Islet precursor cell (in vitro differentiated cells): ENCODE measurements at places on chromosomes 2 and 18.

DNA sequence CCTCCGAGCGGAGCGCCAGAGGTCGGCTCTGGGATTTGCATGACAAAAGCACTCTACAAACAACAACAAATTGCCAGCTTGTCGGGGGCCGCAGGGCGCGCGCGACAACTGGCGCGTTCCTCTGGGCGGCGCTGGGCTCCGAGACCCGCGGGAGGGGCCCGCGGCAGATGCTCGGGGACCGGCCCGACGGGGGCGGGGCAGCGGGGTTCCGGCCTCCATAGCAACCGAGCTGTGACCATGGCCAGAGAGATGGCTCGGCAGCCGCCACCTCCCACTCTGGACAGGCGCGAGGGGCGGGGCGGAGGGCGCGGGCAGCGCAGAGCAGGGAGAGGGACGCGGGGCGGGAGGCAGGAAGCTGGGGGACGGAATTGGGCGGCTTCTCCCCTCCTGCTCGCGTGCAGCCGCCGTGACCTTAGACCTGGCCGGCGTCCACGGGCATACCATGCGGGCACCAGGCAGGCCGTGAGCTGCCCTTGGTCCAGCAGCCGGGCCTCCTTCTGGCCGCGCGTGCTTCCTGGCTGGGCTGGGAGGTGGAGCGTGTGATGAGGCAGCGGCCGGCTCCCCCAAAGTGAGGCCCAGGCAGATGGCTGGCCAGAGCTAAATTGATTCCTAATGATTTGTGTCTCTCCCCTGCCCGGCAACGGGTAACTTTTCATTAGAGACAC lies 171.5 kb downstream of the CELF4 start:
- DNase-seq: peak; percentile 94

GRCh38 chr2:233201258-233202013 lies 50.0 kb upstream of the ATG16L1 start:
- DNase-seq: no peak

DNA sequence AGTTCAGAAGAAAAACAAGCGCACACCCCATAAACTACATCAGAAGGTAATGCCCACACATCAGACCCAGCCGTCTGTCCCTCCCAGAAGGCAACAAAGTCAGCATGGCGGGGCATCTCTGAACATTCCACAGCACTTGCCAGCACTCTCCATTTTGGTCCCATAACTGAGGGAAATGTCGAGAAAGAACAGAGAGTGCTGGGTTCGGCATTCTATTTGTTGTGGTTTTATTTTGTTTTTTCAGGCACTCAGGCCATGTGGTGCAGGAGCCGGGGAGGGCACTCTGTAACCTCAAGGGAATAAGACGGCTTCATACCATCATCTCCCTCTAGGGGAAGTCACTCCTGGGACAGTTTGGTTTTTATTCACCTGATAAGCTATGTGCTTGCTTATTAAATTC lies 156.0 kb downstream of the SEPTIN10 start:
- peak; percentile 57 for DNase-seq

DNA sequence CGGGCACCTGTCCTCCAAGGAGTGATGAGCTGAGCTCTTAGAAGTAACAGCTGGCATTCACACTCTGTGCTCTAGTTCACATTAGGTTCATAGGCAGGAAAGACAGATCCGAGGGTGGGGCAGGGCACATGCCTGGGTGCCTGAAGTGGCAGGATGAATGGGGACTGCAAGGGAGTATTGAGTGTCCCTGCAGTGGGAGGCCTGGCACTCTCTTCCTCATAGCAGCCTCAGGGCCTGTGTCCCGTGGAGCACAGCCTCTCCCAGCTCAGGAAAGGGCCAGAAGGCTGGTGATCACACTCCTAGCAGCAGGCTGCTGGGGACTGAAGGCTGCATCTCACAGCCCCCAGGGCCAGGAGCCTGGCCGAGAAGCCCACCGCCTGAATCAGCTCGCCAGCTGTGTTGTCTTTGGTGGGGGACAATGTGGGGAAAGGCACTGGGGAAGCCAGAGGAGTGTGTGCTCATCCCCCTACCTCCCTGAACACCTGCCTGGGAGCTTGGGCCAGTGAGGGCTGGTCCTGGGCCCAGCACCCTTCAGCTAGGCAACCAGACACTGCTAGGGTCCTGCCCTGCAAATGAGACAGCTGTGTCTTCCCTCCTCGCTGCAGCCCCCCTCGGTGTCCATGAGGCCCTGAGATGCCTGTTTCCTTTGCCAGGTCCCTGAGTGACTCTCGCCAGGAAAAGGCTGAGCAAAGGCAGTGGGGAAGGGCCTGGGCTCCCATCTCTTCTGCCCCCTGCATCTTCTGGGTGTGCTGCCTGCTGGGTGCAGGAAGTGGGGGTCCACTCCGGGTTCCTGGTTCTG lies 48.2 kb upstream of the HS6ST1 start:
- DNase-seq: no peak

GRCh38 chr2:112081262-112081661 lies 26.2 kb downstream of the TMEM87B start:
- no peak for DNase-seq

DNA sequence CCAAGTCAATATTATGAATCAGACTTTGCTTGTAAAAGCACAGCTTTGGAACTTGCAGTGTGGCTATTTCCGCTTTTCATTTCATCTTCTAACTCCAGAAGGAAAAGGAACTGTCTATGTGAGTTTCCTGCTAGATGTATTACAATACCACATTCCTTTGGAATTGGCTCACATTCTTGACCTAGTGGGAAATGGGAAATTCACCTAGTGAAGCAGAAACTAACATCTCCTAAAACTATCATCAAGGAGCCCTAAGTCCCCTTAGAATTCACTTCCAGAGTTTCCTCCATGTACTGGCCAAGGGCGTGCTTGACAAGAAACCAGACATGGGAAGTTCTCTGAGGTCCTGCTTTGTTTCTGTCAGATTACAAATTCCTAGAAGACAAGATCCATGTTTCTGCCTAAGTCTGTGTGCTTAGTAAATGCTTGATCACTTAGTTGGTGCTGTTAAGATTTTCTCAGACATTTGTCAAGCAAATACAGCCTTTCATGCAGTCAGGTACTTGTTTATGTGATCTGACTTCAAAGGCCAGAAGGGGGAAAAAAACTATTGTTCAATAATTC lies 275.7 kb upstream of the FN1 start:
- DNase-seq: peak; percentile 77

DNA sequence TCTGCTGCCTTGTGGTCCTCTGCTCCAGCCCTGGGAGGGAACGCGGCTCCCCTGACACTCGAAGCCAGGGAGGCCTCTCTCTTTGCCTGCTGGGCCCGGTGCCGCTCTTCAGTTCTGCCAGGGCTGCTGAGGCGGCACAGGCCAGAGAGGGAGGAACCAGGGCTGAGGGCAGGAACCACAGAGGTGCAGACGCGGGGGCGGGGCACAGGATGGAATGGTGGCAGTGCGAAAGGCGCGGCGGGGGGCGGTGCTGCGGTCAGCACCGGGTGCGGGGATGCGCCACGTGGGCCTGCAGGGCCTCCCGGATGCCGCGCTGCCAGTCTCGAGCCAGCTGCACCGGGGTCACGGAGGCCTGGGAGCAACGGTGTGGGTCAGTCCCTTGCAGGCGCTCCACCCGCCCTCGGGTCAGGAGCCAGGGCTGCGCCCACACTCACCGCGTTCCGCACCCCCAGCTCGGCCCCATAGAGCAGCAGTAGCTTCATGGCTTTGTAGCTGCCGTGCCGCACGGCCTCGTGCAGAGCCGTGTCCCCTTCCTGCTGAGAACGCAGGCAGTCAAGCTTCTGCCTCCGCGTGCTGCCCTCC lies 4.4 kb downstream of the ANKRD23 start:
- DNase-seq: peak; percentile 44

DNA sequence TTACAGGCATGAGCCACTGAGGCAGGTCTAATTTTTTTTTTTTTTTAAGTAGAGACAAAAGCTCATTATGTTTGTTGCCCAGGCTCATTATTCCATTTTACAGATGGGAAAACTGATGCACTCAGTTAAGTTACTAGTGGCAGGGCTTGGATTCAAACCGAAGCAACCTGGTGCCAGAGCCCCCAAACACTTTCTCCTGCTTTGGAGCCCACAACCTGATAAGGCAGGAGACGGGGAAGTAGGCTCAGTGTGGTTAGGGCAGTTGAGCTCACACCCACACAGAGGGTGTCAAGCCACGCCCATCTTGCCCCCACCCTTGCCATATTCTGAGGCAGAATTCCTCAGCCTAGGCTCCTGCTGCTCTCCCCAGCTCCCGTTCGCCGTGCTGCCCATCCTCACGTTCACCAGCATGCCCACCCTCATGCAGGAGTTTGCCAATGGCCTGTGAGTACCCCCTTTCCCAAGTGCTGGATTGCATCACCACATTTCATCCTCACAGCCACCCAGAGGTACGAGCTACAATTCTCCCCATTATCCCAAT lies 5.8 kb upstream of the CTDSP1 start:
- DNase-seq: no peak

DNA sequence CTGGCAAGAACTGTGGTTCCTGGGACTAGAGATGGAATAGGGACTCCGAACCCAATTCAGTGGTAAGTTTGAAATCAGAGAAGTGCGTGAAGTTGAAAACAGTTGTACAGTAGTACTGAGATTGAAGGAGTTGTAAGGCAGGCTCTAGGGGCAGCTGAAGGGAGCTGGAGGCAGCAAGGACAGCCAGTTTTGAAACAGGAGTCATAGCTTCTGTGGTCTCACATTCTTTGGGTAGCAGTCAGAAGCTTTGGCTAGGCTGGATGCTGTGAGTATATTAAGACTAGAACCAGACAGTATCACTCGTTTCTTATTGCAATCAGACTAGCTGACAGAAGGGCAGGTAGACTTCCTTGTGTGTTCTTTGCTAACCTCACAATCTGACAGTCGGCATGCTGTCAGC lies 64.5 kb upstream of the ADAM23 start:
- no peak for DNase-seq

DNA sequence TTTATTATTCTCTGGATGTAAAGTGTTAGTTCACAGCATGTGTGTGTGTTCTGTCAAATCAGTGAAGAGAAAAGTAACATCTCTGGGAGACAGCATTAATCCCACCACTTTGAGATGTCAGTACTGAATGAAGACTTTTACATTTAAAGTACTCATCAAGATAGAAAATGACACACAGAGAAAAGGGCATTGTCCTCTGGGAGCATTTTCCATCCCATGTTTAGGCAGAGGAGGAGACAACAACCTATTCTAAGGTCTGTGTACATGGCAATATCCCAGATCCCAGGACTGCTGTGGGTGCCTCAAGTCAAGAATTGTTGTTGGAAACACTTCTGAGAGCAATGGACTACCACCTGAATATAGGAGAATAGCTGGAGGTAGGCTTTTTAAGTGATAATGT lies 201.5 kb downstream of the PPP1R1C start:
- no peak for DNase-seq

- peak; percentile 90 for DNase-seq
Measured at GRCh38 chr2:130836501-130837174, at the start of gene ARHGEF4. Gene ARHGEF4, plus strand, starts transcription at chr2:130836914. Its CDS starts 40 bp downstream, at chr2:130836954.

DNA sequence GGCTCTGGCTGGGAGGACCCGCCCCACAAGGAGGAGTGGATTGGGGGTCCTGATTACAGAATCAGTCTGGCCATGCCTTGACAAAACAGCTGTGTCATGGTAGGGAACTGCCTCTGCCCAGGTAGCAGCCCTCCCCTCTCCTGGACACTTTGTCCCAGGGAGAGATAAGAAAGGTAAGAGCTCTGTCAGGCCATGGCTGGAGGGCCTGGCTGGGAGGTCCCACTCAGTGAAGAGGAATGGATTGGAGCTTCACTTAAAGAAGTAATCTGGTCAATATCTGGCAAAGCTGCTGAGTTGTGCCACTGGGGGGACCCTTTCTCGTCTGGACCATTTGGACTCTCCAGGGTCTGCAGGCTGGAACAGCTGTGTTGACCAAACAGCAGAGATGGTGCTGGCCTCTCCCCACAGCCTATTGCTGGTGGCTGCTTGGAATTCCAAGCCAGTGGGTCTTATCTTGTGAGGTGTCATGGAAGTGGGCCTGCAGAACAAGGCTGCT lies 75.4 kb downstream of the EPC2 start:
- peak; percentile 64 for DNase-seq

GRCh38 chr2:218406949-218407618 lies 7.4 kb downstream of the CTDSP1 start:
- no peak for DNase-seq

DNA sequence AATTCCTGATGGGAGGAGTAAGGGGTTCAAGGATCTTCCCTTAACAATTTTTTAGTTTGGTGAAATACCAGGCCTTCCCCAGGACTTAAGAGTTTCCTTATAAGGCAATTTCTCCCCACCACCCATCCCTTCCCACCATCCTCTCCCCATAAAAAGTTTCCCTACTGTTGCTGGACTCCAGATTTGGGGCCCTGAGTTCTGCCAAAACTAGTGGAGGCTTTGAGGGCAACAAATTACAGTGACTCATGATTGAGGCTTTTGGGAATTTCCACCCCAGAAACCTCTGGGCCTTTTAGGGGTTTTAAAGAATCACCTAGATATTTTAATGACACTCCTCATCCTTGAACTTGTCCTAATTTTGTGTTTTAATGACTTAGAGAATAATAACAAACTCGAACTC lies 14.3 kb upstream of the EN1 start:
- no peak for DNase-seq

GRCh38 chr2:227098162-227098515 lies 65.9 kb downstream of the COL4A4 start:
- DNase-seq: no peak

GRCh38 chr2:9099341-9099751 lies 95.9 kb upstream of the MBOAT2 start:
- DNase-seq: no peak

- DNase-seq: no peak
Measured at GRCh38 chr2:191289049-191289448, 43.8 kb downstream of the MYO1B start.

DNA sequence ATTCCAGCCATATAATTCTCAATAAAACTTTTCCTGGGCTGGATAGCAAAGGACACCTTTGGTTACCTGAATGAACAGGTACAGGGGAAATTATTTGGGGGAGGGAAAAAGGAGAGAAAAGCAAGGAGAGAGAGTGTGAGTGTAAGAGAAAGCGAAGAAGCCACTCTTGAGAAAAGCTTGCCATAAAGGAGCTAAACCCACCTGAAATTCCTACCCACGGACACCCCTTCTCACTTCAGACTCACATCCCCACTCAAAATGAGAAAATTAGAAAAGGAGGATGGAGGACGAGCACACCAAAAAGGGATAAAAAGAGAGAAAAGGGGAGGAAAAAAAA lies 354 bp downstream of the ZEB2 start:
- no peak for DNase-seq

DNA sequence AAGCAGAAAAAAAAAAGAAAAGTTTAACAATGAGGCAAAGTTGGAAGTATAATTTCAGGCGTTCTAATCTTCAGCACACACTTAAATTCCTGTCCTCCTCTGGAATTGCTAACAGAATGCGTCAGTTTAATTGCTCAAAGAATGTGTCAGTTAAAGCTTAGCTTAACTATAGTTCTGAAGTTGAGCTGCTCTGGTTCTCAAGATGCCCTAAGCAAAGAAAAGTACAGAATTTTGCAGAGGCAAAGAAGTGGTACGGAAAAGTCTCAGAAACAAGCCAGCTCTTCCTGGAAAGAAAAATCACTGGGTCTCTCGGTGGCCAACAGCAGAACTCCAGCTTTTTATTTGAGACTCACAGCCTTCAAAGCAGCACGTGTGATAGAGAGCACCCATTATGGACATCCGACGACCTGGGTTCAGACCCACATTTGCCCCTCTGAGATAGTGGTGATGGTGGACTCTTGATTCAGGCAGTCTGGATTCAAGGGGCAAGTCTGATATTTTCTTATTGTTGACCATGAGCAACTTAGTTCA lies 22.2 kb upstream of the MYO3B start:
- no peak for DNase-seq

- DNase-seq: peak; percentile 52
Measured at GRCh38 chr2:28750316-28751251, 1.0 kb upstream of the PPP1CB start.
